Smooth muscle cell of the pulmonary artery (primary cell): ENCODE measurements at places on chromosomes 3 and 15. TPM values are rescaled to one million over a fixed set of nuclear protein-coding genes. Genes with fewer than 3 reads are reported as not detected.

HCLS1 gene
- total RNA-seq, result 0.76 and 2.2 TPM in 2 replicates

TMC3 gene
- 0.13 and 0.20 TPM in 2 replicates for total RNA-seq

C2CD4A gene
- 0.36 and 1.4 TPM in 2 replicates for total RNA-seq

APOD gene
- 0.23 and 0.52 TPM in 2 replicates for total RNA-seq

IL17RE gene
- total RNA-seq, result 0.89 and 2.1 TPM in 2 replicates

PLCL2 gene
- 5.7 and 8.5 TPM in 2 replicates for total RNA-seq

SEMA3G gene
- total RNA-seq, result 0.03 and 0.13 TPM in 2 replicates

CFAP91 gene
- total RNA-seq, result 0.59 and 0.72 TPM in 2 replicates

MORC1 gene
- total RNA-seq, result not detected in 2 replicates

CYP8B1 gene
- total RNA-seq, result not detected in 2 replicates

ACKR2 gene
- 0.20 and 0.40 TPM in 2 replicates for total RNA-seq

NOX5 gene
- total RNA-seq, result 0.23 and 0.39 TPM in 2 replicates

CYP1A2 gene
- total RNA-seq, result not detected in 2 replicates
